ENCODE measurements at places on chromosomes 13 and 19.

- peak; percentile 92 for DNase-seq
Observed at GRCh38 chr19:2540646-2541454, 64.9 kb downstream of the GADD45B start.

- DNase-seq = no peak
Observed at GRCh38 chr13:45373162-45373547, 32.2 kb upstream of the TPT1 start.

GRCh38 chr13:74243637-74244526 is 109.7 kb upstream of the KLF12 start:
- no peak for DNase-seq

DNA sequence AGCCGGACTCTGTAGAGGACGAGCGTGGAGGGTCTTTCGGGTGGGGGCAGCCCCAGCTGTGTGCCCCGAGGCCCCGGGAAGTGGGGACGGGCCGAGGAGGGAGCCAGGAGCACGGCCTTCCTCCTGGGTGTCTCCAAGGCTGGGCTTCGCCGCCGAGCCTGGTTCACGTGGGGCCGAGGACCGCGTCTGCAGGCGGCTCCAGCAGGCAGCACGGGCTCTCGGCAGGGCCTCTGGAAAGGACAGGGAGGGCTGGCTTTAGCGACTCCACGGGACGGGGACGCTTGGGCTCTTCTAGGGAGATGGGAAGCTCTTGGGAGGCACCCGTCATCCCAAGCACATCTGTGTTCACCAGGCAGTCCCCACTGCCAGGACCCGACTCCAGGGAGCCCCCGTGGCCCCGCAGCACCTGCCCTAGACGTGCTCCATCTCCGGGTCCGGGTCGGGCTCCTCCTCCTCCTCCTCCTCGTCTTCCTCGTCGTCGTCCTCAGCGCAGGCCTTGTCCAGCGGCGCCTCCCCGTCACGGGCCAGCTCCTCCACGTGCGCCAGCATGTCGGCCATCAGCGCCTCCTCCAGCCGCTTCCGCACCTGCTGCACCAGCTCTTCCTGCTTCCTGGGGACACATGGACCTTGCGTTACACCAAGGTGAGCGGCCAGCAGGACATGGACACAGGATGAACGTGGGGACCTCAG is 9.9 kb upstream of the MEX3D start:
- no peak for DNase-seq

DNA sequence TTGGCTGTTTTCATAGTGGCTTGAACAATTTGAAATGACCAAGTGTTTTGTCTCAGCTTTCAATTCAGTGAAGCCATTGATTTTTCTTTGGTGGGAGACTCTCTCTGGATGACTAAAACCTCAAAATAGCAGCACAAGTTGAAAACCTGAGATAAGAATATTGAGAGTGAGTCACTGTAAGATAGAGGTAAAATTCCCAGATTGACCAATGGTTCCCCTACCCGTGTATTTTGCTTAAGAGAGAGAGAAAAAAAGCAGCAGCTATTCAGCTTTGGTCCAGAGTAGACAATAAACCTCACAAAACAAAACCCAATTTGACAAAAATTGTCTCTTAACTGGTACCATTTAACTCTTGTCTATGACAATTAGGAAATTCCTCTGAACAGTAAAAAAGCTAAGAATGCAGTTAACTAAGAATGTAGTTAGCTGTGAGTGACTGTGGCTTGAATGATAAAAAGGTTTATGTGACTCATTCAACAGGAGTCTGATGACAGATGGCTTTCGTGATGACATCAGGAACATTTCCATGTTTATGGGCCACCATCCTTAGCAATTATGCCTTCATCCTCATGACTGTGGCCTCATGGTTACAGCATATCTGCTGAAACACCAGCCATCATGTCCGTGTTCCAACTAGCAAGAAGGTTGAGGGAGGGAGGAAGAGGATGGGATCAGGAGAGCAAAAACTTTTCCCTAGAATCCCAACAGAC is 356.9 kb downstream of the NDFIP2 start:
- DNase-seq = no peak

GRCh38 chr13:26048741-26049140 is 3.1 kb downstream of the SHISA2 start:
- no peak for DNase-seq

GRCh38 chr13:99693852-99694611 is 192.8 kb downstream of the TM9SF2 start:
- no peak for DNase-seq

GRCh38 chr13:110400786-110401533 is 93.9 kb downstream of the COL4A2 start:
- no peak for DNase-seq

GRCh38 chr13:113091891-113092775 is 13.5 kb upstream of the F7 start:
- no peak for DNase-seq

- no peak for DNase-seq
Observed at GRCh38 chr13:90793261-90793820, 554.1 kb upstream of the MIR17HG start.

GRCh38 chr19:12773571-12773970 is 1.8 kb downstream of the HOOK2 start:
- DNase-seq = no peak

DNA sequence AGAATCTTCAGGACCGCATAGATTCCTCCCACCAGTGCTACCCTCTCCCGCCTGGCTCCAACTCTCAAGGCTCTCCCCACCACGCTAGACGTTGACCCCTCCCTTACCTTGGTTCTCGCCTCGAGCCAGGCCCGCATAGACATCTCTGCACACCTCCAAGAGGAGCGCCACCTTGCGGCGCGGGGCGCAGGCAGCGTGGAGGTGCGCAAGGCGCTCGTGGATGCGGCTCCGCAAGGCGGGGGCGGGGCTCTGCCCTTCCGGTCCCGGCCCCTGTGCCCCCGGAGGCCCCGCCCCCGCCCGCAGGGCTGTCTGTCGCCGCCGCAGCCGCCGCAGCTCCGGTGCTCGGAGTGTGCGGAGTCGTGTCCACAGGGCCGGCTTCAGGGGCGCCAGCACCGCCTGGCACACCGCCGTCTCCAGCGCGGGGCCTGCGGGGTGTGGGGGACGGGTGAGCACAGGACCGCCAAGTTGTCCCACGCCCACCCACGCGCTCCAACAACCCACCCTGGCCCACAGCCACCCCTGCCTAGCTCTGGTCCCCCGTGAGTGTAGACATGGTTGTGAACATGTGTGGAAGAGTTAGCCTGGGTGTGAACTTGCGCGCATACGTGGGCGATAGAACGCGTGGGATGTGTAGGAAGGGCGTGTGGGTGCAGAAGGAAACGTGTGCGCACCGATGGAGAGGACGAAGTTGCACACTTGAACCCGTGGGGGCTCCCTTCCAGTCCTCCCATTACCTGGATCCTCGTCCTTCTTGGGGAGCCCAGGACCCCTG is 8.1 kb downstream of the RINL start:
- peak; percentile 81 for DNase-seq

DNA sequence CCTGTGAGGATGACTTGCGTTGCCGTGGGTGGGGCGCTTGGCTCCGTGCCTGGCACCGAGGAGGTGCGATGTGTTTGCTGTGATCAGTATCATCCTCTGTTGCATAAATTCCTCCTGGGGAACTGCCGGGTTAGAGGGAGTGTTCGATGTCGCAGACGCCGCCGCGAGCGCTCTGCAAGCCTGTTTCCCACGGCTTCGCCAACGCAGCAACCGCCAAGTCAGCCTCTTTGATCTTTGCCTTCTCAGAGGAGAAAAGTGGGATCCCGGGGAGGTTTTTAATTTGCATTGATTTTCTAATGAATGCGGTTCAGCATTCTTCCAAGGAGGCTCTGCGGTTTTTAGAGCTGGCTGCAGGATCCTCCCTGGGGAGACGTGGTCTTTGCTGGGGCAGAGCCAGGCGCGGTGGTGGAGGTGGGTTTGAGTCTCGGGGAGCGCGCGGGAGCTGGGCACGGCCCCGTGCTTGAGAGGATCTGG is 7.6 kb downstream of the GPR32 start:
- peak; percentile 57 for DNase-seq

DNA sequence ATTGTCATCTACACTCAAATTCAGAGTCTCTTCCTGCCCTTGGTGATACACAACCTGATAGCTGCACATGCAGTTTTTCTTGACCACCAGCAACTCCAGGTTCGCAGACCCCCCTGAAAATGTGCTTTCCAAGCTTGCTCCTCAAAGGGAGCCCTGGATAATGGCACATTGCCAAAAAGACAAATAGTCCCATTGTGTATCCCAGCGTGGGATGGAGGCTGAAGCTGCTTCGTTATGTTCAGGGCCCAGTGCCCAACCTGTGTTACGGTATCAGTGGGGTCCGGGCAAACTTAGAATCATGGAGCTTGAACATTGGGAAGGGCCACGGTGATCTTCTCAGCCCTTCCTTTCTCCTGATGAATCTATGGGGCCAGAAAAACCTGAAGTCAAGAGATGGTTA is 173.0 kb downstream of the TEX29 start:
- no peak for DNase-seq

- no peak for DNase-seq
Observed at GRCh38 chr13:97435323-97435722, 1.4 kb downstream of the RAP2A start.

DNA sequence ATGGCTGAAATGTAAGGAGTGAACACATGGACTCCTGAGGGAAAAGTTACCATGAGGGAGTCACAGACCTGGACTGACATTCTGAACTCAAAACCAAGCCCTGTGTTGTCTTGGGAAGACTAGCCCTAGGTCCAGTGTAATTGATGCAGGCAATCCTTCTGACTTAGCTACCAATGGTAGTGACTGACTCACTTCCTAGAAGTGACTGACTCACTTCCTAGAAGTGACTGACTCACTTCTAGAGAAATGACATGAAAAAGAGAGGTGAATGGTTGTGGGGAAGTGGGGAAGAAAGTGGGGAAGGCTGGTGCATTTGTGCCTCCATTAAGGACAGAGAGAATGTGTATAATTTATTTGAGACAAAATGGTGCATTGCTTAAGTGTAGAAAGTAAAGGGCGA is 49.9 kb downstream of the EDNRB start:
- DNase-seq = no peak

- DNase-seq = no peak
Observed at GRCh38 chr13:80203496-80203895, 137.4 kb downstream of the SPRY2 start.

GRCh38 chr13:22316494-22317025 is 645.7 kb downstream of the FGF9 start:
- DNase-seq = no peak

GRCh38 chr13:20426766-20427448 is 98.8 kb downstream of the CRYL1 start:
- DNase-seq = no peak

- DNase-seq = peak; percentile 89
Observed at GRCh38 chr19:53868892-53869804, 1.5 kb downstream of the MYADM start.

- DNase-seq = no peak
Observed at GRCh38 chr19:31595521-31595920, 246.3 kb upstream of the TSHZ3 start.

GRCh38 chr19:1396768-1397679 is 4.3 kb downstream of the GAMT start:
- no peak for DNase-seq

DNA sequence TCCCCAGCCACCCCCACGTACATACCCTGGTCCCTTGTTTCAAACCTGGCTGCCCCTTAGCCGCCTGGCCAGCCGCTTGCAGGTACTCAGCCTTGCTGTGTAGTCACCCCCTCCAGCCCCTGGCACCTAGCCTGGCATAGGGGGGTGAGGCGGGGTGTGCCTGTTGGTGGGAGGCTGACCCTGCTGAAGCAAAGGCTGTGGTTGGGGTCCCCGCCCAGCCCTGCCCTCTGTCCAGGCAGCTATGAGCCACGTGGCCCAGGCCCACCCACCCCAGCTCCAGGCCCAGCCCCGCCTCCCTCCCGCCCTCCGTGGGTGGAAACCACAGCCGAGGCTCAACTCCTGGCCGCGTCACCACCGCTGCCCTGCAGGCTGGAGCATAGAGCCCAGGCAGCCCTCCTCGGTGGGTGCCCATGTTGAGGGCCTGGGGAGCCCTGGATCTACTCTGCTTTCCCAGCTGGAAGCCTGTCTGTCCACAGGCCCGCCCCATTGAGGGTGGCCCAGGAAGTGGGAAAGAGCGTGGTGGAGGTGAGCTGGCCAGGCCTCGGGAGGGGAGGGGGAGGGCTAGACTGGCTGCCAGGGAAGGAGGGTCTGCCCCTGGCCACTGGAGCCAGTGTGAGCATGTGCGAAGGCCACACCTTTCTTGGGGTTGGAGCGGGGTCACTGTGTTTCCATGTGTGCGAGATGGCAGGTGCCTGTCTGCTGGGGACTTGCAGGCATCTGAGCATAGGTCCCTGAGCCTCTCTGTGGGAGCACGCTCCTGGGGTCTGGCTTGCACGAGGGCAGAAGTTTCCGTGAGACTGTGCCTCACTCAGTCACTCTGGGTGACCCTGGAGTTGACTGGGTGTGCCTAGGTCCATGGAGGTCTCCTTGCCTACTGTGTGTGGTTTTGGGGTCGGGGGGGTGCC is 31.0 kb downstream of the PAK4 start:
- no peak for DNase-seq

DNA sequence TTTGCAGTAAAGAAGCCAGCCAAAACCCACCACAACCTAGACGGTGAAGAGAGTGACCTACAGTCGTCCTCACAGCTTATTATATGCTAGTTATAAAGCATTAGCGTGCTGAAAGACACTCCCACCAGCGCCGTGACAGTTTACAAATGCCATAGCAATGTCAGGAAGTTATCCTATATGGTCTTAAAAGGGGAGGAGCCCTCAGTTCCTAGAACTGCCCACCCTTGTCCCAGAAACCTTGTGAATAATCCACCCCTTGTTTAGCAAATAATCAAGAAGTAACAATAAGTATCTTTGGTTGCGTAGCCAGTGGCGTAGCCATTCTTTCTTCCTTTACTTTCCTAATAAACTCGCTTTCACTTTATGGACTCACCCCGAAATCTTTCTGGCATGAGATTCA is 227.9 kb upstream of the ARGLU1 start:
- no peak for DNase-seq

DNA sequence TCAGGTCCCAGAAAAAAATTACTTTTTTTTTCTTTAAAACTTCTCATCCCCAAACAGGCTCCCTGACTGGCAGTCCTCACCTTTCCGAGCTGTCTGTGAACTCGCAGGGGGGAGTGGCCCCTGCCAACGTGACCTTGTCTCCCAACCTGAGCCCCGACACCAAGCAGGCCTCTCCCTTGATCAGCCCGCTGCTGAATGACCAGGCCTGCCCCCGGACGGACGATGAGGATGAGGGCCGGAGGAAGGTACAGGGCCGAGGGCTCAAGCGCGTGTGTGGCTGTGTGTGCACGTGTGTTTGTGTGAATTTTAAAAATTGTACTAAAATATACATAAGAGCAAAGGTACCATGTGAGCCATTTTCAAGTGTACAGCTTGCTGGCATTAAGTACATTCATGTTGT is 167.6 kb downstream of the STK24 start:
- no peak for DNase-seq

DNA sequence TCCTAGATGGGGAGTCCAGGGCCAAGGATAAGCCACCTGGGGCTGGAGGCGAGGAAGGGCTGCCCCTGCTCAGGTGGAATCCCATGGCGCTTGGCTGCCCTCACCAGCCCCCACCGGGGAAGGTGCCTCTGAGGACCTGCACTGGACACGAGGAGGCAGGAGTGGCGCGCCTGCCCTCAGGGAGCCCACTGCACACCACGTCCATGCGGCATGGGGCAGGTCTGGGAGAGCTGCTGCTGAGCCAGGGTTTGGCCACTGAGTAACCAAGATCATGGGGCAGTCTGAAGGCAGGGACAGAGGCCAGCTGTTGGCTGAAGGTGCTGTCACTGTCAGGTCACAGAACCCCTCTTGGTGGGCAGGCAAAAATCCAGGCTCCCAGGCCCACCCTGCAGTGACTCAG is 25.9 kb downstream of the ELAVL1 start:
- no peak for DNase-seq

- DNase-seq = no peak
Observed at GRCh38 chr19:42246922-42247639, 4.7 kb upstream of the GSK3A start.

Measured in nephron progenitor cell (in vitro differentiated cells).